ENCODE measurements at places on chromosomes 2 and 18.
A peak's percentile ranks its signal among the peaks of the same experiment; 100 is the strongest.

DNA sequence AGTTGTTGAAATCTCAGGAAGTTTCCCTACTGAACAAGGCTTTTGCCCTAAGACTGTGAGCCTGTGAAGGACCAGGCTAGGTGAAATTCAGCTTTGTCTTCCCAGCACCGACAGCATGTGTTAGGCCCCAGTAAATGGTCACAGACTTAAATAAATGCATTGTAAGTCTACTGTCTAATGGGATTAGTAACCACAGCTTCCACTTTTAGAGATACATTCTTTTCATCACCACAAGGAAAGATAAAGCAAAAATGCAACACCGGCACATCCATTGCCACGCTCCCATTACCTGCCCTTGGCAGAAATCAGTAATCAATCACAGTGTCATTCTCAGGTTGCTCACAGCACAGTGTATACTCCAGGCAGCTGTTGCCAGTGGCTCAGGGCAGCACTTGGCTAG lies 59.3 kb downstream of the CRACDL start:
- no peak for DNase-seq

- DNase-seq: no peak
Measured at GRCh38 chr18:30652387-30652786, 390.2 kb downstream of the DSC3 start.

DNA sequence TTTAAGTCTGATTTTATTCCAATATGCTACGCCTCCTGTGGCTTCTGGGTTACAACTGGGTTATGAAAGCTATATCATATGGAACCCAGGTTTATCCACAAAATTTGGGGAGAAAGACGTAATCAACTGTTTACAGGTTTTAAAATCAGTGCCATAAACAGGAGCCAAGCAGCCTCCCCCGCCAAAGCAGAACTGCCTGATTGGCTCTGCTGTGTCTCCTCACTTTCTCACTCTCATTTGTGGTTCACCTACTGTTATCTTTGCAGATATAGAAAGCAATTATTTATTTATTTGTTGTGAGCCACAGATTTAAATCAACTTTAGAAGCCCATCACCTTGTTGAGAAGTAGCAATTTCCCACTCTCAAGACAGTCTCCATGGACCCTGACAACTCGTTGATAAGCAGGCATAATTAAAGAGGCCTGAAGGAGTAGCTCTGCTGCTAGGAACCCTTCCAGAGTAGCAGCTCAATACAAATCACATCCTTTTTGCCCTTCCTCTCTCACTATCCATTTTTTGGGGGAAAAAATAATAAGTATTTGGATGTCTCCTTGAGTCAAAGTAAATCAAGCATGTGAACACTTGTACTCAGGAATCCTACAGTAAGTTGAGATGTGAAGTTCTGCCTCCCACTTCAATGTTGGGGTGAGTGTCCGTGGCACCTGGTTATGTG lies 191.0 kb upstream of the CCDC150 start:
- no peak for DNase-seq

GRCh38 chr2:200944467-200945394 lies 18.7 kb downstream of the ORC2 start:
- no peak for DNase-seq

DNA sequence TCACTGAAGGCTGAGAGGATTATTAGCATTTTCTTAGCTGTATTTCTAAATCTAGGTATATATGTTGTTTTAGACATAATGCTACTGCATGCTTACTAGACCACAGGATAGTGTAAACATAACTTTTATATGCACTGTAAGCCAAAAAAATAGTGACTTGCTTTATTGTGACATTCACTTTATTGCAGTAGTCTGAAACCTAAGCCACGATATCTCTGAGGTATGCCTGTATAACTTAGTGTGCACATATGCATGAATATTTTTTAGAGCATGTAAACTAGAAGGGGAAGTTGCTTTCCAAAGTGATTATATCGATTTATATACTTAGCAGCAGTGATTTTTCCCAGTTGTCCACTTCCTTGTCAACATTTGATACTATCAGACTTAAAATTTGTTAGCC lies 81.8 kb downstream of the SOS1 start:
- DNase-seq: no peak

DNA sequence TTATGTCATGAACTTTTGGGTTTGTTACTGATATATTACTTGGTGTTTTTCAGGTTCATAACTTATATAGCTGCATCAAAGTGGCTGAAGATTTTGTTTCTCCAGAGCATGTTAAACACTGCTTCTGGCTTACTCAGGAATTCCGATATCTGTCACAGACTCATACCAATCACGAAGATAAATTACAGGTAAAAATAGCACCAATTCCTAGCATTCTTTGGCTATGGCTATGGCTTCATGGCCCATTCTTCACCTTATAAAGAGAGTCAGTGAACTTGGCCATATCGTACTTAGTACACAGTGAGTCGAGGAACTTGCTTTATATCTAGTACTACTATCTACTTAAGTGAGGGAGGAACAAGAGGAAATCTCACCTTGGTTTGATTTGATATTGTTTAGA lies 49.9 kb downstream of the KDM3A start:
- DNase-seq: no peak

GRCh38 chr2:45986509-45986908 lies 310.7 kb upstream of the EPAS1 start:
- DNase-seq: no peak

GRCh38 chr2:133711201-133711600 lies 142.9 kb upstream of the NCKAP5 start:
- no peak for DNase-seq

DNA sequence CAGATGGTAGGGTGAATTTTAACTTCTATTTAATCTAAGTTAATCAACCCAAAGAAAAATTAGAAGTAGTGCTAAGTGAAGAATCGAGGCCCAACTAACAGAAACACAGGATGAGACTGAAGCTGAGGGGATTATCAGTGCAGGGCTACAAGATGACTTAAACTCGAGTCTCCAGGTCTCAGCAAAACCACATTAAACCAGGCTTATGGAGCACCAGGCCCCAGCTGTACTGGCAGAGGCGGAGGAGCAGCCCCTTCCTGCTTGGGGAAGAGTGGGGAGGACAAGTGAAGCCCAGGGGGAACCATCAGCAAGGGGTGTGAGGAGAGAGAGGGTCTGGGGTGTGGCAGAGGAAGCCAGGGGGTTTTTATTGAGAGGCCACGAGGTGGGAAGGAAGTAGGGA lies 135.9 kb upstream of the EPAS1 start:
- DNase-seq: no peak

GRCh38 chr2:15107137-15107536 lies 454.0 kb downstream of the NBAS start:
- DNase-seq: no peak

DNA sequence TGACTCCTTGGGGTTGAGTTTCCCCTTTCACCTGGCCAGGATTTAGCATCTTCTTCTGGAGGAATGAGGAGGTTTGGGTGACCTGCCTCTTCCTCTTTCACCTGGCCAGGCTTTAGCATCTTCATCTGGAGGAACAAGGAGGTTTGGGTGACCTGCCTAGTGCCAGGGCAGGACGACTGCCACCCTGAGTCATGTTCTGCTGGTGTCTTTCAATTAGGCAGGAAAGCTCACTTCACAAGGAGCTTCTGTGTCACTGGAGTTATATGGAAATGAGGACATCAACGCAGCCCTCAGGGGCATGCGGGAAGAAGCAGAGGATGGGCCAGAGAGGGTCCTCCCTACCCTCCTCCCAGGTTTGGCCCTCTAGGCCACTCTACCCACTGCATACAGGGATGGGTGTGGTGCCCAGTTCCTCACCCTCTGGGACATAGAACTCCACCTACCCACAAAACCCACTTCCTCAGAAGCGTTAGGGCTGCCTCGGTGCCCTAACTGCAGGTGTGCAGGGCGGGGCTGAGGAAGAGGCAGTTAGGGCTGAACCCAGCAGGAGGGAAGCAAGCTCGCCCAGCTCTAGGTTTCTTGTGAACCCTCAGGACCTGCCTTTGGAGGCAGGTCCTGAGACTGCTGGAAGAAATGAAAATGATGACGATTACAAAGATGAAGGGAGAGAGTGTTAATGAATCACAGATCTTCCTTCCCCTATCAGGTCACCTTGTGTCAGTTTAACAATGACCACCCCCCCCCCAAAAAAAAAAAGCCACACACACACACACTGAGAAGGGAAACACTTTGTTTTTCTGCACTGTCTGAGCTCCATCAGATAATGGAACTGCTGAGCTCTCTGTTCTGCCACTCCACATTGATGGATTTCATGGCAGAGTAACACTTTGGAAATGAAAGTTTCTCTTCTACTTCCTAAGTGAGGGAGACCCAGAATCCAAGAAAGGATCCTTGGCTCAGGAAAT lies 71.0 kb downstream of the ARL4C start:
- DNase-seq: no peak

- no peak for DNase-seq
Measured at GRCh38 chr2:55269645-55269990, 587 bp upstream of the MTIF2 start.

DNA sequence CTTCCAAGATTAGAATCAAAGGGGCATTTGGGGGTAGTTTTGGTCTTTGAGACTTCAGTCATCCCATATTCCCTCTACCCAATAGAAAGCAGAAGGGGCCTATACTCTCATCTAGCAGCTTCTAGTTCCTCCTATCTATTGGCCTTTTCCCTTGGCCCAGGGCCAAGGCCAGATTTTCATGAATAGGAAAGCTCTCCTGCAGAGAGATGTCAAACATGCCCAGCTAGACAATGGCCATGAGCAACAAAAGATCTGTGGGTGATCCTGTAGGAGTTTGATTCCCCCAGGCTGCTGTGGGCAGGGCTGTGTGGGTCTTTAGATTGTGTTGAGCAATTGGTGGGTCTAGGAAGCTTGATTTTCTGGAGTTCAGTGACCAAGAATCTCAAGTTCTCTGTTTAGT lies 2.9 kb upstream of the ADCYAP1 start:
- DNase-seq: peak; percentile 34

DNA sequence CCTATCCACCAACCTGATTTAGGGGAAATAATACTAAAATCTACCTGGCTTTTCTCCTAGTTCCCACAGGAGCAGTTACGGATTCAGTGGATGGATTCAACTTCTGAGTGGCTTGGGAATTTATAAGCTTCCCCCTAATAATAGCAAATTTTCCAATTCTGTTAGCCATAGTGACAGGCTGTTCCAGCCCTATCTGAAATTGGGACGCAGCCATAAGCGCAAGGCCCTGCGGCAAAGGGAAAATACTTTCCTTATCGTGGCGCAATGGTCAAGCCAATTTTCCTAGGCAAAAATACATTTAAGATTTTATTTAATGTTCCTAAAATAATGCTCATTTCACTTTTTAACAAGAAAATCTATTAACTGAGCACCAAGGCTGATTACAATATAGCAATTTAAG lies 49.7 kb downstream of the CDH2 start:
- DNase-seq: no peak

GRCh38 chr2:45759310-45759851 lies 107.9 kb downstream of the PRKCE start:
- DNase-seq: no peak

DNA sequence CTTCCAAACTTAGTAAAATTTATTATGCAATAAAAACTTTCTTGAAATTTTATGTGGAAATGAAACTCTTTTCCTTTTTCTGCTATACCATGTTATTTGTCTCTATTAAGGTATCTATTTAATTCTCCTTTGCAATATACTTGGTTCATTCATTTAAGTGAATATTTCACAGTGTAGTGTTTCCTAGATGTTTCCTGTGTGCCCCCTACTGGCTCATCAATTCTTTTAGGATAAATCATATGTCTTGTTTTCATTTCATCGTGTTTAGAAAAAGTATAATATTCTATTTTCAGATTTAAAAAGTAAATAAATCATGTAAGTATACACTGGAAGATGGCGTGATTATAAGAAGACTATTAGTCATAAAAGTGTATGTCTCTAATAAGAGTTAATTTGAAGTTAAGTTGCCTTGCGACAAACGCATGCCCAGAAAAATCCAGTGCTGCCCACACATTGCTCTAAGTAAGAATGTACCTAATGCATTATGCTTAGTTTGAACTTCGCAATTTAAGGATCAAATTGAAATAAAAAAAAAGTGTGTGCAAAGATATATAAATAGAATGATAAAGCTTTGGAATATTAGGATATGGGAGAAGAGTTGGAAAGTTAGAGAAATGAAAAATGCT lies 525.4 kb downstream of the KCNJ3 start:
- peak; percentile 22 for DNase-seq

DNA sequence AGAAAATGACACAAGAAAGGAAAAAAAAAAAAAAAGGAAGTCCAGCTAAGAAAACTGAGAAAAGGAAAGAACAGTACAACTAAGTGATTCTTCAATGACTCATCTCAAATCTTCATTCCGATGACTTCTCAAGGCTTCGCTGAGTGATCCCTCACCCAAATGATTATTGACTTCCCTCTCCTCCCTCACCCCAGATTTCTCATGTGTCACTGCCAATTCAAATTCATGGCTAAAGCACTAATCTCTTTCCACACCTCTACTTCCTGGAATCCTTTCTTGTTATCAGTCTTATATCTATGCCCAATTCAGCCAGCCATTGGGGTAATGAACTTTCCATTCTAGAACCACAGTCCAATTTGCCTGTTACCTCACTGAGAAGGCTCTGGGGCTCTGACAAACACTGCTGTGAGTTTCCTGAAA lies 7.2 kb upstream of the ABCB11 start:
- DNase-seq: no peak

DNA sequence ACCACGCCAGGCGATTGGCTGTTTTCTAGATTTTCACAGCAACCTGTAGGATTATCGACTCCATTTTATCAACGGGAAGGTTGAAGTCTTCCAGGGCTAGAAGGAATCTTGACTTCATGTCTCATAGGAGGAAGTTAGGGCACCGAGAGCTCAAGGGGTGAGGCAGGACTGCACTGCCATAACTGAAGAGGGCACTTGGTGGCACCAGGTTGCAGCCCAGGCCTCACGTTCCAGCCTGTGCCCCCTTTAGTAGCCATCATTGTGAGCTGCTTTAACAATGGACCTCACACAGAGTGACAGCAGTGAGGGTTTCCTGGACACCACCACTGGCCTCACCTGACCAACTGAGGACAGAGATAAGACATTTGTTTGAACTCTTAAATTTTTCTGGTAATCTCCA lies 22.9 kb upstream of the RPL37A start:
- no peak for DNase-seq

DNA sequence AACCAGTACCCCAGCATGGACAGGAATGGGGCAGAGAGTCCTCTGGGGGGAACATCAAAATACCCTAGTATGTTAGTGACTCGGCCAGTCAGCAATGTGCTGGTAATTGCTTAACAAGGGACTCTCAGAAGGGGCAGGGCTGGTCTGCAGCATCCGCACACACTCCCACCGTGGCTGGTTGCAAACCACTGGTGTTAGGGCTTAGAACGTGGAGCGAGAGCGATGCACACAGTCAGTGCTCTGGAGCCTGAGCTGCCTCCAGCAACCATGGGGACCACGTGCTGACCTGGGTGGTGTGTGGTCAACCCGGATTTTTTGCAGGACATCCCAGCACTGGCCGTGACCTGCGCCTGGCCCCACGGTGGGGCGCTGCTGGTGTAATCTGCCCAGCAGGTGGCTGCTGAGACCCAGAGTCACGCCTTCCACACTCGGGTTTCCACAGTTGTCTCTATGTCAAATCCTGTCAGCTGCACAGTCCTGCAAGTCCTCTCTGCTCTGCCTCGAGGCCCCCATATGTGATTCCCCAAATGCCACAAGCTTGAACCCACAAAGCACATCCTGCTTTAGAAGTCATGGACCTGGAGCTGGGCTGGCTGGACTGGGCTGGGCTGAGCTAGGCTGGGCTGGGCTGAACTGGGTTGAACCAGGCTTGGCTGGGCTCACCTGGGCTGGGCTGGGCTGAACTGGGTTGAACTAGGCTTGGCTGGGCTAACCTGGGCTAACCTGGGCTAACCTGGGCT lies 50.6 kb upstream of the GPC1 start:
- no peak for DNase-seq
